IMR-90 (cell line): ENCODE measurements at places on chromosomes 7 and 10. TPM values are rescaled to one million over a fixed set of nuclear protein-coding genes. Genes with fewer than 3 reads are reported as not detected.
A peak's percentile ranks its signal among the peaks of the same experiment; 100 is the strongest.

DNA sequence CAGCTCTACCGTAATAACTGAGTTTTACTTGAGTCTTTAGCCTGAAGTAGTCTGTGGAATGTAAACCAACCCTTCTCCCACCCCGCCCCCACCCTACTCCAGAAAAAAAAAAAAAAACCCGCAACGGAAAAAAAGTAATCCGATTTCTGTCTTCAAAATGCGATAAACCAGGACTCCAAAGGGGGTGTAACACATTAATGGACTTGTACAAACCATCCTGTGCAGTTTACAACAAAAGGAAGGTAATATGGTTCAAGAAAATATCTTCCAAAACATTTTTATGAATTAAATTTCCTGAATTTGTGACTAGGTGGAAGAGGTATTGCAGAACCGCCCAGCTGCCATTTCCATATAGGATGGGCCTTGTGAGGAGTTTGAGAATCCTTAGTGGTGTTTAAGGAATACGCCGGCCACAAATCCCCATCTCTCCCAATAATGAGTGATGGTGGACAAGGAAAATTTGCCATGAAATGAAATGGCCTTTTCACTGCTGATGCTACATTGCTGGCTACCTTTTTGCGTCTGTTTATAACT lies 10.6 kb downstream of the SKIDA1 start:
- no peak for DNase-seq

- DNase-seq = no peak
Measured at GRCh38 chr7:47709451-47709850, 127.5 kb upstream of the TNS3 start.

DNA sequence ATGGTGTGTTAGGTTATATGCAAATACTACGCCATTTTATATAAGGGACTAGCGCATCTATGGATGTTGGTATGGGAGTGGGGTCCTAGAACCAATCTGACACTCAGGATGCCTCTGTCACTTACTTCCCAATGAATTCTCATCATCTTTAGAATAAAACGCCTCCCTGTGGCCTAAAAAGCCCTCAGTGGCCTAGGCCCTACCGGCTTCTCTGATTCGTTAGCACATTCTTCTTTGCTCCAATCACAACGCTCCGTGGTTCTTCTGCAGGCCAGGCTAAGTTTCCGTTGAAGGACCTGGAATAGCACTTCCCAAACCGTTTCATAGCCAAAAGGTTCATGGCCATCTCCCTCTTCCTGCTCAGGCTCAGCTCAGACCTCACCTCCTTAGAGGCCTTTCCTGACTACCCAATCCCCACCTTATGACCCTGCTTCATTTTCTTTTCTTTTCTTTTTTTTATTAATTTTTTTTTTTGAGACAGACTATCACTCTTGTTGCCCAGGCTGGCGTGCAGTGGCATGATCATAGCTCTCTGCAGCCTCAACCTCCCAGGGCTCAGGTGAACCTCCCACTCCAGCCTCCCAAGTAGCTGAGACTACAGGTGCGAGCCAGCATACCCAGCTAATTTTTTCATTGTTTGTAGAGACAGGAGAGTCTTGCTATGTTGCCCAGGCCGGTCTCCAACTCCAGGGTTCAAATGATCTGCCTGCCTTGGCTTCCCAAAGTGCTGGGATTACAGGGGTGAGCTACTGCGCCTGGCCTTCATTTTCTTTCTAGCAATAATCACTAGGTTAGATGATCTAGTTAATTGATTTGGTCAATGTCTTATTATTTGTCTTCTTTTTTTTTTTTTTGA lies 24.5 kb upstream of the YWHAG start:
- DNase-seq = no peak

GRCh38 chr7:6559896-6560295 lies 8.6 kb upstream of the GRID2IP start:
- DNase-seq = no peak

- DNase-seq = peak; percentile 13
Measured at GRCh38 chr7:27032839-27033238, 63.0 kb downstream of the HOXA1 start.

- peak; percentile 14 for DNase-seq
Measured at GRCh38 chr10:124827474-124827873, 25.9 kb downstream of the ABRAXAS2 start.

GRCh38 chr10:17904564-17904963 lies 47.2 kb upstream of the SLC39A12 start:
- DNase-seq = no peak

DNA sequence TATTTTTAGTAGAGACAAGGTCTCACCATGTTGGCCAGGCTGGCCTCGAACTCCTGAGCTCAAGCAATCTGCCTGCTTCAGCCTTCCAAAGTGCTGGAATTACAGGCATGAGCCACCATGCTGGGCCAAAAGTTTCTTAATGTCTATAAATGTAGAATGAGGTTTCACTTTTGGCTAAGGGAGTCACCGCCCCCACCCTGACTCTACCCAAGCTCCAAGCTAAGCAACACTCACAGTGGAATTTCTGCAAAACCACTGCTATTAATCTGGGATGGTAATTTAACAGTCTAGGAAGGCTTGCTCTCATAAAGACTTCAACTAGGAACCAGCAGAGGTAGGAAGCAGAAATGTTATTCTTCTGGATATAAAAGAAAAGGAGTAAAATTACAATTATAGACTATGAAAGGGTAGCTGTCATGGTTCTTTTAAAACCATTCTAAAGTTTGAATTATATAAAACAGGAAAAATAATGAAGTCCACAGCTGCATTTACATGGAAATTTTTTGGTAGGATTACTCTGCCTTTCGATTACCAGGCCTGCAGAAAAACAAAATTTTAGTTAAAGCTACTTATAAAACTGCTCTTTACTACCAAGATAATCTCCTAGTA lies 211.6 kb downstream of the SFMBT2 start:
- DNase-seq = peak; percentile 32

- DNase-seq = no peak
Measured at GRCh38 chr10:116311016-116311415, 13.2 kb upstream of the CCDC172 start.

DNA sequence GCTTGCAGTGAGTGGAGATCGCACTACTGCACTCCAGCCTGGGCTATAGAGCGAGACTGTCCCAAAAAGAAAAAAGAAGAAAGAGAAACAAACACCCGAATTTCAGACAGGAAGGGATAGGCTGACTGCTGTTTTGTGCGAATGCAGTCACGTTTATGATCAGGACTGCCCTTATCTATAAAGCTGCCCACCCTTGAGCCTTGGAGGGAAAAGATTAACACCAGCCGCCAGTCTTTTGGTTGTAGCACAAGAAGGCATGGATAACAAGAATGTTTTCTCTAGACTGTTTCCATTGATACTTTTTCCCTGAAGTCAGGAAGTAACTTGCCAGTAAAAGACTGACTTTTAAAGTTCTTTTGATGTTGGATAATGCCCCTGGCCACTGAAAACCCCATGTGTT lies 314.0 kb downstream of the BICC1 start:
- no peak for DNase-seq

GRCh38 chr10:26215935-26216584 lies 514 bp upstream of the GAD2 start:
- no peak for DNase-seq

DNA sequence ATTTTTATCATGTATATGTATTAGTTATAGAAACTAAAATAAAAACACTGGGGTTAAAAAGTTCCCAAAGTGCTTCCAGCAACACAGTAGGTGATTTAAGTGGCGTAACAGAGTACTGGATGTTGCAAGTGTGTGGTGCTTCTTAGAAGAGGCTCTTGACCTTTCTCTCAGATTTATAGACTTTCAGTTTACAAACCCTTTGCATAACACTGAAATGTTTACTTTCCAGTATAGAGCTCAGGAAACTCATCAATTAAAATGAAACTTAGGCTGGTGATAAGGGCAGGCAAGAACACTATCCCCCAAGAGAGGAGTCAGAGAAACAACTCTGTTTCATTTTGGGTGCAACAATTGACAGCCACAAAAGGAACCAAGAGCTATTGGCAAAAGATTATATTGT lies 27.5 kb upstream of the SMC3 start:
- no peak for DNase-seq

DNA sequence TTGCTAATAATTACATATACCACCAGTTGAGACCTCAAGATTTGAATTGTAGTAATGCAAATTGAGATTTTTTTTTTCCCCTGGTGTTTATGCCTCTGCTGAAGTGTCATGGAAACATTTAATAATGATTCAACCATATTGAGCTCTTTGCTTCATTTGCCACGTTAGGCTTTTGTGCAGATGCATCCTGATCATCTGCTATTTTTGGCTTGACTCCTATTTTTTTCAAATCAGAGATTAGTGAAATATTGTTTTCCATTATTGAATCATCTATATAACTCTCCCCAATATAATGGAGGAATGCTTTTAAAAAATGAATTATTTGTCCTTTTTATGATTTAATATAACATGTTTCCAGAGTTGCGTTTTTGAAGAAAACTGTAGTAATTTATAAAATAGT lies 115.1 kb downstream of the SRI start:
- DNase-seq = no peak

- no peak for DNase-seq
Measured at GRCh38 chr7:139972029-139972428, 90.7 kb downstream of the PARP12 start.

- DNase-seq = no peak
Measured at GRCh38 chr10:58554316-58554715, 41.6 kb downstream of the BICC1 start.

- DNase-seq = no peak
Measured at GRCh38 chr7:47049234-47049774, 532.6 kb downstream of the TNS3 start.

- no peak for DNase-seq
Measured at GRCh38 chr7:85627791-85628586, 441.1 kb upstream of the SEMA3D start.

SPDYE5 gene
- total RNA-seq = not detected in 2 replicates

HOGA1 gene
- 0.36 and 0.56 TPM in 2 replicates for total RNA-seq

CDC14C gene
- total RNA-seq = under 0.01 TPM in 2 replicates

SPDYE11 gene
- not detected in 2 replicates for total RNA-seq

PPP1R3A gene
- not detected in 2 replicates for total RNA-seq

ANKRD16 gene
- total RNA-seq = 3.3 and 5.7 TPM in 2 replicates

FKBP6 gene
- not detected in 2 replicates for total RNA-seq
